Glutamatergic neuron (in vitro differentiated cells): ENCODE measurements at places on chromosomes 1 and 21.
A peak's percentile ranks its signal among the peaks of the same experiment; 100 is the strongest.

GRCh38 chr1:66294707-66295370, 239.1 kb upstream of the SGIP1 start:
- DNase-seq: no peak

GRCh38 chr1:50591598-50591997, 168.4 kb upstream of the DMRTA2 start:
- no peak for DNase-seq

- no peak for DNase-seq
These were observed 15.6 kb downstream of the UTP11 start for GRCh38 chr1:38028105-38028591.

- no peak for DNase-seq
These were observed 153.6 kb upstream of the SAMSN1 start for GRCh38 chr21:14699433-14700407.

DNA sequence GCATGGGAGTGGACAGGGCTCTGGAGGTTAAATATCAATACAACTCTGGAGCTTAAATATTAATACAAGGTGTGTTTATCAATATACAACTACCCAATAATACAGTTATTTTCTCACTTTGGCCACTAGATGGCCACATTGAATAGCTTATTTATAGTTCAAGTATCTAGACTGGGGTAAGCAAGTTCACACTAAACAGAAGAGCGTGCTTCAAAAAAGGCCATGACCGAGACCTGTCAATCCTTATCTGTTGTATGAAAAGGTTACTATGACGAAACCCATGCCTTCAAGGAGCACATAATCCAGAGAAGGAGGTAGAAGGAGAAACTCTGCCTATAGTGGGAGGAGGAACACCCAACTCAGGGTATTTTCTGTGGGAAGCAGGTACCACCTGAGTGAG, 29.1 kb downstream of the CHML start:
- DNase-seq: no peak

GRCh38 chr1:205569411-205570172, 62.2 kb downstream of the ELK4 start:
- DNase-seq: no peak

DNA sequence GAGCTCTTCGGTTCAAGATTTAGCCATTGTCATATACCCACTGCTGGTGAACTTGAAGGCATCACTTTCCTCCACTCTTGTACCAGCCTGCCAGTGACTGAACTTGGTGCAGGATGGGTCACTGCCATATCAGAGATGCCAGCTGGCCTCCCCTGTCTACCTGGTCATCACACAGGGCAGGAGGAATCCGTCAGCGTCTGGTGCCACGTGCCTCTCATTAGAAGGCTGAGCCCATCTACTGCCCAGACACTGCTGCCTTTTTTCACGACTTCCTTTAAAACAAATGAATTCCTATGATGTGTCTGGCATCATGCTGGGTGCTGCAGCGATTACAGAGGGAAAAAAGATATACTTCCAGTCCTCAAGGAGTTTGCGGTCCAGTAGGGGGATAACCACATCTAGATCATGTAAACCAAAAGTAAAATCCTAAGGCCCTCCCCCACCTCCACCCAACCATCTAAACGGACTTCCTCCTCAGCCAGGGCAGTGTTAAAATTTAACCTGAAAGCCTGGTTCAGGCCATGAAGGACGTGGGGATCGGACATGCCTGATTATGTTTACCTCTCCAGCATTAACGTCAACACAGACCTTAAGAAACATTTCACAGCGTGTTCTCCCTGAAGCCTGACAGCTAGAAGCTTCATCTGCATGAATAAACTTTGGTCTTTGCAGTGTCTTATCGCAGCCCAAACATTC, 29.2 kb upstream of the PDE9A start:
- no peak for DNase-seq

DNA sequence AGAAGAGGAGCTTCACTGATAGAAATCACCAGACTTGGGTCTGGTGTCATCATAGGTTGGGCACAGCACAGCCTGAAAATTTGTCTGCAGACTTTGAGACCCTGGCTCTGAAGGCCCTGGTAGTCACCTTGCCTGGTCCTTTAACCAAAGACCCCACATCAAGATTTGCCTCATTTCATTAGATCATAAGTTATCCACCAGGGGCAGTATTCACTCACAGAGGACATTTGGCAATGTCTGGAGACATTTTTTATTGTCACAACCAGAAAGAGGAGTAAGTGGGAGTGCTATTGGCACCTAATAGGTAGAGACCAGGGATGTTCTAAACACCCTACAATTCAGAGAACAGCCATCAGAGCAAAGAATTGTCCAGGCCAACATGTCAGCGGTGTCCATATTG, 22.1 kb upstream of the PAX7 start:
- no peak for DNase-seq

- no peak for DNase-seq
These were observed 64.4 kb downstream of the XCL1 start for GRCh38 chr1:168640836-168641235.

DNA sequence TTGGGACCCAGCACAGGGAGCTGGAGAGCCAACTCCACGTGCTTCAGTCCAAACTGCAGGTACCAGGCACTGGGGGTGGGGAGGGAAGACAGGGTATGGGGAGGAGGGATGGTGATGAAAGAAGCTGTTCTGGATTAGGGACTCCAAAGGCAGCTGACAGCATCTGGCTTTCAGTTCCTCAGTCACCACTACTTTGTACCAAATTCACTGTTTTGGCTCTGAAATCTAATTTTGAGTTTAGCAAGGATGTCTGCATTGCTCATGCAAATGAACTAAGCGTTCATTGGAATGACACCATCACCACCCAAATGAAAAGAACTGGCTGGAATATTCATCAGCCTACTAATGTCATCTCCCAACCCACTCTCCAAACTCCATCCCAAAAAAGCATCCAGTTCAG, 8.7 kb downstream of the C1orf74 start:
- DNase-seq: no peak

DNA sequence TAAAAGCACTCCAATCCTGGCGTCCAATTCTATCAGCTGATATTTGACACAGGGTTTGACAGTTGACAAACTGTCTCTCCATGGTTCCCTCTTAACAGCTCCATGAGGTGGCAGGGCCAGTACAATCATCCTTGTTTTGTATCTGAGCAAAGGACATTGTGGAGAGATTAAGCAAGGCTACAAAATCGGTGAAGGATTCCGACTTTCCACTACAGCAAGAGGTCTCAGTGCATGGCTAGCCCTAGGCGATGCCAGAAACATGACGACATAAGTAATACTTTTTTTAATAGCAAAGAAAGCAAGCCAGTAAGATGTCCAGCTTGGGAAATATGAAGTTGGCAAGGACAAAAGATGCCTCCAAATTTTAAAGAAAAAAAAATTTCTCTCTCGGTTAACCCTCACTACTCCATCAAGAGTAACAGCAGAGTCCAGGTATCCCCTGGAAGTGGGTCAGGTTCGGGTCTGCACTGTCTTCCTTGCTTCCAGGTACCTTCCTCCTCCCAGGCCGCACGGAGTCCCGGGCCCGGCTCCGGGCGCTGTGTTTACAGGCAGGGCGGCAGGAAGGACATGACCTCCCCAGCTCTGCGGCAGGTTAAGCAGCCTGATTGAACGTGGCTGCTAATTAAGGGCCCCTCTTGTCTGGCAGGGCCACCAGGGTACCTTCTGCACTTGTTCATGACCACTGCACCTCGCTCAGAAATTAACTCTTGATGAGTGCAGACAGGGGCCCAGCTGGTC, 106.1 kb downstream of the SIM2 start:
- DNase-seq: no peak

DNA sequence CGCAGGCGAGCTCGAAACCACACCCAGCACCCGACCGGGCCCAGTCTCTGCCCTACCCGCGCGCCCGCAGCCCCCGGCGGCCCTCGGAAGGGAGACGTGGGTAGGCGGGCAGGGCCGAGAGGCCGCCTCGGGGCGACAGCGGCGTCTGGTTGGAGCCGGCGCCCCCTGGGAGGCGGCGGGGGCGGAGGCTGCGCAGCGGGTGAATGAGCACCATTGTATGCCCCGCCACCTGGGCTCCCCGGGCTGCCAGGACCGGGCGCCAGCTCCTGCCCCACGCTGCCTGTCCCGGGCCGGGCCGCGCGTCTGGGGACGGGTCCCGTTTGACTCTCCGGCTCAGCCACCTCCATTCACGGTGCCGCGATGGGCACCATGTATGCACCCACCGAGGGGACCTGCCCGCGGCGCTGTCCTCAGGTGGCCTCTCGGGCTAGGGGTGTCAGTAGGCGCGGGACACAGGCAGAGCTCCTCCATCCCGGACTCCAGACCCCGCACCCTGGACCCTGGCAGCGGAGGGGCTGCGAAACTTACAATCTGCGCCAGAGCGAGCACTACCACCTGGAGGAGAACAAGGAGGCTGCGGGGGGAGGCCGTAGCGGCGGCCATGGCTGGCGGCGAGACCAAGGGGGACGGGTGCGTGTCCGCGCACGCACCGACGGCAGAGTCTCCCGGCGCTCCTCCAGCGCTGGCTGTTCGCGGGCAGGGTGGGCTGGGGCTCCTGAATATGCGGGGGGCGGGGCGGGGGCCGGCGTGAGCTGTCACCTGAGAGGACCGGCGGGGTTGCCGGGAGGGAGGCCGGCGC, at the start of gene COL9A2:
Gene COL9A2, minus strand, starts transcription at position 692 of the 799 bp plus-strand sequence. Its CDS starts 89 bp downstream, at position 603.
- peak; percentile 42 for DNase-seq
